ENCODE measurements at places on chromosomes 7 and 10.

DNA sequence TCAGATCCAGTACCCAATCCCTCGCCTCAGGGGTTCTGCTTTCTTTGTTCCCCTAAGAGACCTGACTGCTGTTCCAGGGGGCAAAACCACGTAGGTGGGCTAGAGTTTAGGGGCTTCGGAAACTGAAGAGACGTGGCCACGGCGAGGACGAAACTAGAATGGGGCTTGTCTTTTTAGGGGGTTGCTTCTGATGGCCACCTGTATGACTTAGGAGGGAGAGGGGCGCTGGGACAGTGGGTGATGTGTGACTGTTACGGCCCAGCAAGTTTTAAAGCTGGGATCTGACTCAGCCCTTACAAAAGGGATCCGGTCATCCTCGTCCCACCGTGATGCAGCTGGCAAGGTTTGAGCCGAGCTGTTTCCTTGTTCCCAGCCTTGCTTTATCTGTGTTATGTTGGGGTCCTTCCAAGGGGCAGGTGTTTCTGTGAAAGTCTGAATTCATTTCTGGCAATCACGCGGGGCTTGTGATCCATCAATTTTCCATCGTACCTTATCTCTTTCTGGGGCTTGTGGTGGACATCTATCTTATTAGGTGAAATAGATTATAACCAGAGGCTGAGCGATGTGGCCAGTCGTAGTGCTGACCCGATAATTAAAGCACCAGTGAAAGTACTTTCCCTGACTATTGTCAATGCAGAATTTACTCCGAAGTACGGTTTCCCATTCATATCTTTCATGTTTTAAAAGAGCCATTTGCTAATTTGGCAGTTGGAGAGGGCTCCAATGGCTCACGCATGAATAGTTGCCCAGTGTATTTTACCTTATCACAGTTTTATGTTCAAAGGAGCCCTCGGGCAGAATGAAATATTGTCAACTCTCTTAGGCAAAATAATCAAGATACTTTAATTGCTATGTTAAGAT lies 830 bp downstream of the MET start:
- peak; percentile 72 for DNase-seq

- DNase-seq, result no peak
Observed at GRCh38 chr10:101557541-101557940, 30.5 kb downstream of the POLL start.

- DNase-seq, result peak; percentile 6
Observed at GRCh38 chr10:113297226-113297625, 255.6 kb upstream of the HABP2 start.

DNA sequence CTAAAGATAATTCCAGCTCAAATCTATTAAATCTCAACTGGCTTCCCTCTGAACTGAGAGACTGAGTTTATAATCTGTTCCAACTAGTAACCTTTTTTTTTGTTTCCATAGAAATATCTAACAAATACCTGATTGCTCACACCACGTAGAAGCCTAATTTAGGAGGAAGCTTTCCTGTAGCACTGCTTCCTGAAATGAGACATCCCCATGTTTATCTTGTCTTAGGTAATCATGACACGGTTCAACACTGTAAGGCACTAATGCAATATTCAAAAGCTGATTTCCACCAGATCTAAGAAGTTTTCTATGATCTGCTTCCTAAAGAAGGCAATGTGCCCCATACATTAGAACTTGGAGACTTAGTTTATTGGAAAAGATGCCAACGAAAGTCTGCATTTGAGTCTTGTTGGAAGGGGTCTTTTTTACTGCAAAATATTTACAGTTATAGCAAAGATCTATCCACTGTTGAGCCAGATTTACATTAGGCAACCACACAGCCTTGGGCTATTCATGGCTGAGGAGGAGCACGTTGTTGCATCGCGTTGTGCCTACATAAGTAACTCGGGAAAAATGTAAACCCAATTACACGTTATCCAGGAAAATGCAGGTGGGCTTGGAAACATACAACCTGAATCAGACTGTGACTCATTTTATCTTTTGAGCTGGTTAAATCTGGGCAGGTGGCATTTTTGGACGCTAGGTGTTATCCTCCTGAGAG lies 66.3 kb downstream of the VIPR2 start:
- peak; percentile 1 for DNase-seq

DNA sequence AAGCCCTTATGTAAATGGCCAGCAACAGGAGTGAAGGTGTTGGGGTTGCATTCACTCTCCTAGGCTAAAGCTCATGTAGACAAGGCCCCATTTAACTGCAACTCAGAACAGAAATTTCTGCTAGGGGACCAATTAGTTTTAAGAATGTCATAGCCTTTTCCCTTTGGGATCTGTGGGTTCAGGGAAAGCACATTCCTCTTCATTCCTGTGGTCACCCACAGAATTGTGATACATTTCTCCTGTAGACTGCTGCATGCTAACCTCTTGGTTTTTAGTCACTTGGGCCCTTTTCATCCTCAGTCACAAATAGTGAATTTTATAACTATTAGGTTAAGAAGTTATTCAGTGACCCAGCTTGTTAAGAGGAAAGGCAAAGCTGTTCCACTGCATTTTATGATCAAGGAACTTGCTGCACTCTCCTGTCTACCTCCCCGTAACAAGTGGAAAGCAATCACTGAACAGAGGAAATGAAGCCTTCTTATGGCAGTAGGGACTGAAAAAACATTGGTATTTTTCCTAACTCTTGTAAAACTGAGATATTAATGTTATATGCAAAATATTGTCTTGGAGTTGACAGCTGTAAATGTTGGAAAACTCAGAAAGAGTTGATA lies 124.9 kb downstream of the SND1 start:
- DNase-seq, result no peak

GRCh38 chr7:128705891-128706333 lies 33.2 kb upstream of the CALU start:
- DNase-seq, result peak; percentile 32

GRCh38 chr10:121325490-121326231 lies 272.6 kb downstream of the FGFR2 start:
- peak; percentile 92 for DNase-seq

Measured in epithelial cell of esophagus (primary cell).